ENCODE measurements at places on chromosomes 11 and 22.

GRCh38 chr22:49480896-49481658 lies 346.6 kb downstream of the BRD1 start:
- DNase-seq, result no peak

- no peak for DNase-seq
Measured at GRCh38 chr11:117808784-117809183, 11.8 kb upstream of the DSCAML1 start.

- no peak for DNase-seq
Measured at GRCh38 chr22:23762842-23763578, at the start of gene C22orf15. Gene C22orf15 (plus strand): TSS chr22:23762990. CDS start chr22:23763307, 317 bp downstream.

DNA sequence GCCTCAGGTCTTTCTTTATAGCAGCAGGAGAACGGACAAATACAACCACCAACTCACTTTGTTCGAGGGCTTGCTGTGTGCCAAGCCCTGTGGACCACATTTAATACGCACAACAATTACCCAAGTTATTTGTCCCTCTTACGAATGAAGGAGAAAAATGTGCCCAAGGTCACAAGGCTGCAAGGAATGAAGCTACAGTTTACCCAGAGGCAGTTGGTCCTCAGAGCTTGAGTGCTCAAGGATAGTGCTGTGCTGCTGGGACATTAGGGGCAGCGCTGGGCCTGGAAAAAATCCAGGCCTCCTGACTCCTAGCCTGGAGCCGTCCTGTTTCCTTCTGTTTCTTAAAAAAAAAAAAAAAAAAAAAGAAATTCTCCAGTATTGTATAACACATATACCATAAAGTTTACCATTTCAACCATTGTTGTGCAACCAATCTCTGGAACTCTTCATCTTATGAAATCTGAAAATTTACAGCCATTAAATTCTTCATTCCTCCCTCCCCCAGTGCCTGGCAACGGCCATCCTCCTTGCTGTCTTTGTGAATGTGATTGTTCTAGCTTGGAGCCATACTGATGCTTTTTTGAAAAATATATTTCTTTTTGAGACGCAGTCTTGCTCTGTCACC lies 1.0 kb upstream of the C11orf86 start:
- no peak for DNase-seq

DNA sequence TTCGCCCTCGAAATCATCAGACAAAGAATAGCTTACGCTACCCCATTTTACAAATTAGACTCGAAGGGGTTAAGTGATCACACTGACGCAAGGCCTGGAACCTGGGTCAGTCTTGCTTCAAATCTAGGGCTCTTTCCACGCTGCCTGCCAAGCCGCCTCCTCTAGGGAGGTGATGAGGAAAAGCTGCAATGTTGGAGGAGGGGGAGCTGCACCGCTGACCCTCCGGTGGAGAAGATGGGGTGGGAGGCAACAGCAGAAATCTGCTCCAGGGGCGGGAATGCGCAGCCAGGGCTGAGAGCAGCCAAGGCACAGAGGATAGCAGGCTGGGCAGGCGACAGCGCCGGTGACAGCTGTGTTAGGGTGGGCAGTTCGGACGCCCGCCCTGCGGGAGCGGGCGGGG lies 595 bp downstream of the SYVN1 start:
- no peak for DNase-seq

- no peak for DNase-seq
Measured at GRCh38 chr11:67983951-67984350, 19.9 kb downstream of the UNC93B1 start.
